ENCODE measurements at places on chromosomes 16 and 17. TPM values are rescaled to one million over a fixed set of nuclear protein-coding genes. Genes with fewer than 3 reads are reported as not detected.

Gene CDH8
- 248 TPM for total RNA-seq

Gene SMCR8
- total RNA-seq = 14.5 TPM

Gene TBC1D3I
- not detected for total RNA-seq

Gene CRHR1
- total RNA-seq = 6.2 TPM

Gene NPW
- not detected for total RNA-seq

Gene BCL6B
- total RNA-seq = 3.0 TPM

Gene RAB26
- total RNA-seq = 8.1 TPM

Gene TAT
- not detected for total RNA-seq

Gene TP53TG3F
- not detected for total RNA-seq

Gene CANT1
- total RNA-seq = 24.9 TPM

Gene MARVELD3
- 0.69 TPM for total RNA-seq

Gene CLDN7
- total RNA-seq = 0.92 TPM

Gene OR4D1
- under 0.01 TPM for total RNA-seq

Gene NOG
- total RNA-seq = 9.0 TPM

Gene MYH1
- not detected for total RNA-seq

Gene CRK
- total RNA-seq = 128 TPM

Gene ANKRD40CL
- not detected for total RNA-seq

Gene MT1H
- total RNA-seq = not detected

Gene ZSCAN10
- total RNA-seq = not detected

Gene WNK4
- total RNA-seq = 0.69 TPM

Gene MEIOB
- total RNA-seq = 1.8 TPM

Gene KCNAB3
- 3.7 TPM for total RNA-seq

Gene SNX20
- total RNA-seq = 0.46 TPM

Gene MT1F
- total RNA-seq = 1.8 TPM

Gene ITGAD
- not detected for total RNA-seq

Gene CA7
- not detected for total RNA-seq

Gene ZNF785
- total RNA-seq = 21.2 TPM

Gene ADAD2
- 0.23 TPM for total RNA-seq

Gene FAM117A
- total RNA-seq = 3.0 TPM

Gene MAPT
- total RNA-seq = 204 TPM

Measured in diencephalon (tissue), 1 donor.